ENCODE measurements at places on chromosomes 1 and 21.

DNA sequence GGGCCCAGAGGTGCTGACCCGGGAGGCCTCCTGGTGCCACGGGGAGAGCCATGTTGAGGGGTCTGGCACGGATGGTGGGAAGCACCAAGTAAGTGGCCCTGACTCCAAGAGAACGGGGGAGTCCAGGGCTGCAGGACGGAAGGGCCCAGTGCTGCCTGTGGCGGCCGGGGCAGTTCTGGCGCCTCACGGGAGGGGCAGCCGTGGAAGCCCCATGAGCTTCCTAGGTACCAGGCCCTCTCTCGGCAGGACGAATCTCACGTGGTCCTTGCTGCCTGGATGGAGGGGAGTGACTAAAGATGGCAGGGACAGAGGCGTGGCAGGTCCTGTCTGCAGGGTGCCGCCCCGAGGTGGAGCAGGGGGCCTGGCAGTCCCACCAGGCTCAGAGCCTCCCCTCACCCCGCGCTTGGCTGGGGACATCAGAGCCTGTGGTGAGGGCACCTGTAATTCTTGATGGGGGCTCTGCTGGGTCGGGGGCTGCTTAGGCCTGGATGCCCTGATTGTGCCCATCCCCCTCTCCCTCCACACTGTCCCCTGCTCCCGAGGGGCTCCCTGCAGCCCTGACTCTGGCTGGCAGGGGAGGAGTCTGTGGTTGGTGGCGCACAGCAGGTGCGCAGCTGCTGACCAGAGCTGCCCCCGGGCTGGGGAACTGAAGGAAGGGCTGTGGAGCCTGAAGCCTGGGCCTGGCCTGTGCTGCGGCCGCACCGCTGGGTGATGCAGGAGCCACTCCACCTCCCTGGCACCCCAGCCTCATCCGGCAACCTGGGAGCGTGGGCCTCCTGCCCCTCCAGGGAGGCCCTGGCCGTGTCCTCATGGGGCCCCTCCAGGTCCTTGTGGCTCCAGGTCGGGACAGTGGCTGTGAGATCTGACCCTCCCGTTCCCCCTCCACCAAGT is 31.4 kb downstream of the POFUT2 start:
- DNase-seq = no peak

GRCh38 chr1:154614901-154615300 is 6.9 kb upstream of the ADAR start:
- DNase-seq = no peak

DNA sequence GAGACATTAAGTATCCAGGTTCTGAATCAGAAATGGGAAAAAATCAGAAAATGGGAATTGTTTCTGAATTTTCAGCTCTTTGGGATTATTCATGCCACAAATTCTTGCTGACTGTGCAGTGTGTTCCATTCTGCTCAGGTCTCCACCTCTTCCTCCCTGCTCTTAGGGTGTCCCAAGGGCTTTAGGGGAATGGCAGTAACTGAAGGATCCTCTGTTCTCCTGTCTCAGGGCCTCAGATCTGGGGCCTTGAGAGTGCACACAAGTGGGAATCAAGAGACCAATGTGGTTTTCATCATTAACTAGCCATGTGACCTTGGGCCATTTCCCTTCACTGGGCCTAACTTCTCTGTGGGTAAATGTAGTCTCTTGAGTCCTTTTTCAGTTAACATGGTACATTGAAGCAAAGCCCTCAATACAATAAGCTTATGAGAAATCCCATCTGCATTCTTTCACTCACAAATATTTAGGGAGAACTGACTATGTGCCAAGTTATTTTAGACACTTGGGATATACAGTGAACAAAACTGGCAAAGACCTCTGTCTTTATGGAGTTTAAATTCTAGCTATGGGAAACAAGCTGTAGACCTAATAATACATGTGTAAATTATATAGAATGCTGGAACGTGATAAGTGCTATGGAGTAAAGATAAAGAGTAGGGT is 75.7 kb upstream of the SPATA6 start:
- DNase-seq = no peak

DNA sequence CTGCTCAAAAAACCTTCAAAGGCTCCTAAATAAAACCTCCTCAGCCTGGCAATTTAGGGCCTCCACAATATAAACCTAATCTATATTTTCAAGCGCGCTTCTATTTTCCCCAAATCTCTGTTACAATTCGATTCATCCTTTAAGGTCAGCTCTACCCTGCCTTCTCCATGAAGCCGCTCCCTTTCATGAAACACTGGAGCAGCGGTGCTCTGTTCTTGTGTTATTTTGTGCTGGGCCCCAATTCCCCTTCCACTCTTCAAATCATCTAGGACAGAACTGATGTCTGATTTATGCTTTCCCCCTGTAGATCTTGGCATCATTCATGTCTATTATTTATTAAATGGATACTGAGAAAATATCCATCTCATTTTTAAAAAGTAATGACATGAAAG is 6.9 kb downstream of the ERRFI1 start:
- DNase-seq = no peak

- no peak for DNase-seq
Measured at GRCh38 chr21:39843916-39844315, 23.3 kb upstream of the PCP4 start.

GRCh38 chr1:212162635-212163034 is 122.6 kb upstream of the PPP2R5A start:
- no peak for DNase-seq

DNA sequence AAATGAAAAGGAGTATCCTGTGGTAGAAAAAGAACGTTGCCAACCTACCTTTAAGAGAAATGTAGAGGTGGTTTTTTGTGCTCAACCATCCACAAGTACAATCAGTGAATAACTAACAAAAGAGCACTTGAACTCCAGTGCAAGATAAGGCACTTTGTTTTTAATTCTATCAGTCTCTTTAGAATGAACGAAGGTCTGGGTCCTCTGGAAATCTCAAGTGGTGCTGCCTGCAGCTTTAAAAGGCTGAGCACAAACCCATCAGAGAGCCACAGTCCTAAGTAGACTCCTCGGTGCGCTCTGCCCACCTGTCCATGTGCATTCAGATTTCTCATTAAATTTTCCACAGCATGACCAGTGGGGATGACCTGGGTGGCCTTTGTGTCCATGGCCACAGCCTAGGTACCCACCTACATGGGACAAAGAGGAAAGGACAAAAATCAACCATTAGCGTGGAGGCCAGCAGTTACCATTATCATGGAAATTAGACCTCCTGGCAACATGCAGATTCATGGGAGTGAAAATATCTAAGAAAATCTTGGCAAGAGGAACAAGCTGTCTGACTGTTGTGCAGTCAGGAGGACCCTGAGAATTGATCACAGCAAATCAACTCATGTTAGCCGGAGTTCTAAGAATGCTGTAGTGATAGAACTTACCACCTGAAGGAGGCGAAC is 9.4 kb downstream of the TRIM45 start:
- DNase-seq = no peak

- DNase-seq = no peak
Measured at GRCh38 chr1:46302641-46303037, 777 bp downstream of the LRRC41 start.

DNA sequence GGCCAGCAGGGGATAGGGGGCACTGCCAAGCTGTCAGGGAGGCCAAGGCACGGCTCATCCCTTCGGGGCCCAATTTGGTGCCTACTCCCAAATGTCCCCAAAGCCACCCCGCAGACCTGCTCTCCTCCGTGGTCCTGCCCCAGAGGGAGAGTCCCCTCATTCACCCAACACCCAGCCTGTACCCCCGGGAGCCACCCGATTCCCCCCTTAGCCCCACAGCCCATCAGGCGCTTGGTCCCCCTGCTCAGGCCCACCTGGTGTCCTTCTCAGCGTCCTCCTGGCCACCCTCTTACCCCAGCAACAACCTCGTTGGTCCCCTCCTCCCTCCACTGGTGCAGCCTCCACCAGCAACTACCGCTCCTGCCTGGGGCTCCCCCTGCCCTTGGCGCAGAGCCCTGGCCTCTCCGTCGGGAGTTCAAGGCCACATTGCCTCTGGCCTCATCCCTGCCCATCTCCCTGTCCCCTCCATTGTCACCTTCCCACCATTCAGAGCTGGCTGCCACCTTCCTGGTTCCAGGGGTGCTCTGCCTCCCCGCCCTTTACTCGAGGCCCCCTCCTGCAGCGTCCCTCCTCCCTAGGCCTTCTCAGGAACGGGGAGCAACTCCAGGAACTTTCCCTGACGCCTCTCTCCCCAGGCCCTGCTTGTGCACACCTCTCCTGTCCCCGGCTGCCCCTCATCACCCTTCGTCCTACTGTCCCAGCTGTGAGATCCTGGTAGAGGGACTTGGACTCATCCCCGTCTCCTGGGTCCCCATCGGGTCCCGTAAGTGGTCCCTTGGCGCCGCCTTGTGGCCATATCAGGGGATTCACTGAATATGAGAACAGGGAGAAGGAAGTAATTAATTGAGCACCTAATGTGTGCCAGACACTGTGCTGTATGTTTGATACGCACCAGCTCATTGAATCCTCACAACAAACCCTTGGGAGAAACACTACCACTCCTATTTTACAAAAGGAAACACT is 73.9 kb downstream of the RAP1GAP start:
- DNase-seq = peak; percentile 23

DNA sequence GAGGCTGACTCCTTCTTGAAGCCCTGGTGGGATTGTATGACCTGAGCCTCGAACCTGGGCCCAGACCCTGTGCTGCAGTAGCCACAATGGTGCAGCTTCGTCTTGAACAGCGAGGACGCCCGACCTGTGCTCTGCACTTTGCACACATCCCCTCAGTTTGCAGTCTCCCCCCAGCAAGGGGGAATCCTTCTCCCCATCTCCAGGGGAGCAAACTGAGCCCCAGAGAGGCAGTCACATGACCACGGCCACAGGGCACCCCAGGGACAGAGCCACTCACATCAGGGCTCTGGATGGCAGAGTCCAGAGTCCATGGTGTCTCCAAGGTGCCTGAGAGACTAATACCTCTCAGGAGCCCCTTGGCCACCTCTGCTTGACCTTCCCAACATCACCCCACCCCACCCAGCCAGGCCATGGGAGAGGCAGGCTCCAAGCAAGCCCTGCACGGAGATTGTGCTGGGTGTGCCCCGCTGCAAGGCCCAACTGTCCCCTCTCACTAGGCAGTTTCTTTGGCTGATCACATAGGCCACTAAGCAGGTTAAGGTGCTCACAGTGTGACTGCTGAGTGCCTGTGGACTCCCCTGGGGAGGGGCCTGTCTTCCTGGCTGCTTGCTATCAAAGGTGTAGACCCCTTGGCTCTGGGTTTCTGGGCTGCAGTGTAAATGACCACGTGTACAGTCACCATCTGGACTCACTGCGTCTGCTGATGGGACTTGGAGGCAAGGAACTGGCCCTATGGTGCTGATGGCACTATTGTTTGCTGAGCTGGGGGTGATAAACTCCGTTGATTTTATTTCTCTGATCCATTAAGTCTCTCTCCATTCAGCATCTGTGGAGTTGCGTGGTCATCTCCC is 398.1 kb downstream of the MATN1 start:
- DNase-seq = no peak

DNA sequence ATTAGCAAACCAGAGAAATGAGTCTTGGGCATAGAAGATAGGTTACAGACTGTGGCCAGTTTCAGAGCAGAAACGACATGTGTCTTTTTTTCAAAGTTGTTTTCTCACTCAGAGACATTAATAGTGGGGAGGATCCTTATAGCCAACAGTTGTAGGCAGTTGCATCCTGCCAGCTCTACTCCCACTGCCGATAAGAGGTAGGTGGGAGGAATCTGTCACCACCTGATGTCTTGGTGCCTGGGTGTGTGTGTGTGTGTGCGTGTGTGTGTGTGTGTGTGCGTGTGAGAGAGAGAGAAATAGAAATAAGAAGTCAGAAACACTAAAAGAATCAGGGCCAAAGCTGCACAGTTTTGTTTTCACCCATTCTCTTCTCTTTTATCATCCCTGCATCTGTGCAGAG is 219.5 kb downstream of the ZP4 start:
- DNase-seq = no peak

DNA sequence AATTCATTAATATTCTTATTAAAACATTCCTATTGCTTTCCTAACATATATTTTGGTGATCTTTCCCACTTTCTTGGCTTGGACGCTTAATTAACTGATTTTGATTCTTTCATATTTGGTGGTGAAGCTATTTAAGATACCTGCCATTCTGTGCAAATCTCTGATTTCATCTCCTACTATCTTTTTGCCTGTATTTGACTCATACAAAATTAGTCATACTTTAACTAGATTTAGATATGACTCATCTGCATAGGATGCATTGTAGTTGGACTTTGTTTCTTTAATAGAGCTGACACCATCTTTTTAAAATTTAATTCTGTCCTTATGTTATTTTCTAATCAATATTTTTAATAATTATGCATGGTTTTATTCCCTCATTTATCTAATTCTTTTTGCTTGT is 93.8 kb upstream of the PLPPR4 start:
- DNase-seq = no peak

- DNase-seq = no peak
Measured at GRCh38 chr1:66480162-66480561, 53.8 kb upstream of the SGIP1 start.

DNA sequence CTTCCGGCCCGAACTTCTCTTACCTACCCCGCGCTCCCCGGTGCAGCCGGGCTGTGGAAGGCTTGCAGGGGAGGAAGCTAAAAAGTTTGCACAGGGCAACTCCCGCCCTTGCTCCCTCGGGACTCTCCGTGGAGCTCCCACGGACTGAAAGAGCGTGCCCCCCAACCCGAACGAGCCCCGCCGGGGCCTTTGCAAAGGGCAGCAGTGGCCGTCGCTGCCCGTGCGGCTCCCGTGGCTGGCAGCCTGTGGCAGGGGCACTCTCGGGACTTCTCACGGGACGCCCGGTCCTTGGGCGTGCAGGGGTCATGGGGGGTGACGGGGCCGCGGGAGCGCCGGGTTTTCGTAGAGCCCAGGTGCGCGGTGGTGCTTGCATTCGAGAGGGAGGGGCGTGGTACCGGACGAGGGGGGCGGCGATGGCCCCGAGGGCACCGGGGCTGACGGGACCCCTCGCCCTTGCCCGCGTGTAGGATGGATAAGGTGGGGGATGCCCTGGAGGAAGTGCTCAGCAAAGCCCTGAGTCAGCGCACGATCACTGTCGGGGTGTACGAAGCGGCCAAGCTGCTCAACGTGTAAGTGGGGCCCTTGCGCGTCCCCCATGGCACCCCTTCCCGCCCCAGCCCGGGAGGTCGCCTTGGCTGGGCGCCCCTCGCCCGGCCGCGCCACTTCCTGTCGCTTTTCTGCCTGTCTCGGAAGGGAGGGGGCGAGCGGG is 711 bp downstream of the GADD45A start:
- DNase-seq = peak; percentile 62

GRCh38 chr21:25772686-25773085 is 37.9 kb downstream of the GABPA start:
- DNase-seq = no peak

DNA sequence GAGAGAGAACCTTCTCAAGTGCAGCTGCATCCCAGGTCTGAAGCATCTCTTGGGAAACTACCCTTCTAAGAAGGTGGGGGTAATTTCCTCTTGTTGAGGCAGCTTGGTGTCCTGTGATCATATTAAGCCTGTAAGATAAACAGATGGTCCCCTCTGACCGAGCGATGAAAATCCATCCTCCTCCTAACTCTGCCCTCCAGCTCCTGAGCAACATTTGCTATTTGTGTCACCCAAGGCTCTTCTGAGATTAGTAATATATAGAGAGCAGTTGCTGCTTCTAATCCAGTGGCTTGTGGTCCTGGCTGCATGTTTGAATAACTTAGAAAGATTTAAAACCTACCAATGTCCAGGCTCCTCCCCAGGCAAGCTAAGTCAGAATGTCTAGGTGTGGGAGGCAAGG is 123.7 kb downstream of the DISC1 start:
- DNase-seq = no peak
